NCI-H226 (cell line): ENCODE measurements at places on chromosomes 2 and 18.

DNA sequence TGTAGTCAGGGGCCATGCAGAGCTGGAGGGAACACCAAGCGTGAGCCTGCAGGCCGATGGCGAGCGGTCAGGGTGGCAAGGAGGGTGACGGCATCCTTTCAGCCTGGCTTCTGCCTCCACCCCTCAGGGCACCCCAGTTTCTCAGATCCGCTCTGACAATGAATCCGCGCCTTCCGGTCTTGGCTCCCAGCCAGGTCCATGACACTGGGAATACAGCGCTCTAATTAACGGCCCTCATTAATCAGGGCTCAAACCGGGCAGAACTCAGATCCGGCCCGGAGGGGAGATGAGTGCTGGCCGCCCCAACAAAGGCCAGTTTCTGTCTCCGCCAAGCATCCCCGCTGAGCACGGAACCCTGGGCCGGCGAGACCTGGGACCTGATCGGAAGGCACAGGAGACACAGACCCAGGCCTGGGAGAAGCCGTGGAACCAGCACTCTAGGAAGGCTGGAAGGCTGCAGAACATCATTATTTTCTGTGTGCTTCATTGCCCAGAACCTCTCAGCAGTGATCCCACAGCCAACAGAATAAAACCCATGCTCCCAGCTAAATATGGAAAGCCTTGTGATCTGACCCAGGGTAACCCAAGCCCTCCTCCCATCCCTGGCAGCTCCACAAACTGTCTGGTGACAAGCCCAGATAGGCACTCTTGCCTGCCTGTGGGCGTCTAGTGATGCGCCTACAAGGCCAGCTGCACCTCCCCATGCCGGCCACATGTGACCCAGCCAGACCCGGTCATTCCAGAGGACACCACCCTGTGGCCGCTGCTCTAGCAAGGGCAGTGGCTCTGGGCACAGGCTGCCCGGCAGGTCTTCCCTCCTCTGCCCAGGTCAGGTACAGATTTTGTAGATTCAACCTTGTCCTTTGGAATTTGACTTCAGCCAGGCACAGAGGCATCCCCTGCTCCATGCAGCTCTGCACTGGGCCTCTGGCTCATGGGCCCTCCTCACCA lies 438.7 kb upstream of the MYT1L start:
- DNase-seq = no peak

DNA sequence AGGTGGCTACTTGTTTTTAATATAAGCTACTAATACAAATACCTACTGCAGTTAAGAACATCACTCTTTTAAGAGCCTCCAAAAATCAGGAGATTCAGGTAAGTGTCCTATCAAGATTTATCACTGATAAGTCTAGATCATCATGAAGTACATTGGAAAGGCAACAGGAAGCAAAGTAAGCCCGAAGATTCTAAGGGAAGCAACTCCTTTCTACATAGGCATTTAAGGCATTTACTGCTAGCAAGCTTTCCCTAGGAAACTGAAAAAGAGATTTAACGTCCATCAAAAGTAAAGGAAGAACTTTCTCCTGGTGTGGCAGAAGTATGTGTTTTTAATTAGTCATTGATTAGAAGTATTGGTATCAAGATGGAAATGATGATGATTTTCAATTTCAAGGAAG lies 3.7 kb downstream of the STK17B start:
- no peak for DNase-seq

- DNase-seq = no peak
Observed at GRCh38 chr2:229387866-229388265, 116.8 kb upstream of the PID1 start.

DNA sequence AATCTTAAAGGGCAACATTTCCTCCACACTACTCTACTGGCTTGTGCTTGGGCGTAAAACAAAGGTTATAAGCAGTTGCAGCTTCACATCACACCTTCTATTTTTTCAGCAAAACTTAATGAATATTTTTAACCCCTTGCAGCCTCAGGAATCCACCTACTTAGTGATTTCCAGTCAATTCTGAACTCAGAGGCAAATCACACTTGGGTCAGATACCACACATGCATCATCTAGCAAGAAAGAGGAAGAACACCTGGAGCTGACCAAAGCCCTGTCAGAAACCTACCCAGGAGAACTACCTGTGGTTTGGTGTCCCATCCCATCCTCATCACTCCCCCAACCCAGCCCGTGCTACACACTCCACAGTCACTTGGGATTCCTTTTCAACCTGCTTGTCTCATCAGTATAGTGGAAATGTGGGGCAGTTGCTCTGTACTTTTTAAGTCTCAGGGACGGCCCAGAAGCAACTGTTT lies 25.5 kb downstream of the PIAS2 start:
- DNase-seq = no peak

GRCh38 chr2:116975608-116976007 lies 838.9 kb upstream of the DDX18 start:
- DNase-seq = no peak

DNA sequence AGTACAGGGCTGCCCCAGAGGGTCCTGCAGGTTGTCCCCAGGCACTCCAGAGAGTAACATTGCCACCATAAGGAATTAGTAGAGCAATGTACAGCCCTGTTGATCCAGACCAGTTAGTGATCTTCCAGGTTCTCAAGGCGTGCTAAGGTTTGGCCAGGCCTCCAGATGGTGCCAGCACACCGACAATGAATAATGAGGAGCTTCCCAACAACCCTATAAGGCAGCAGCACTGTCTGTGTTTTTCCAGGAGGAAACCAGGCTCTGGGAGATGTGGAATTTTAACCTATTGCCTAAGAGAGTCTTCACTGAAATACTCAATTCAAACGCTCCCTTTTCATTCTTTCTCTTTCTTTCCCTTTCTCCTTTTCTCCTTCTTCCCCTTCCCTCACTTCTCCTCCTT lies 122.1 kb downstream of the MGAT5 start:
- DNase-seq = peak; percentile 79

- DNase-seq = no peak
Observed at GRCh38 chr2:126253669-126254068, 402.3 kb upstream of the GYPC start.

- peak; percentile 55 for DNase-seq
Observed at GRCh38 chr2:150371044-150371818, 116.2 kb downstream of the RND3 start.

DNA sequence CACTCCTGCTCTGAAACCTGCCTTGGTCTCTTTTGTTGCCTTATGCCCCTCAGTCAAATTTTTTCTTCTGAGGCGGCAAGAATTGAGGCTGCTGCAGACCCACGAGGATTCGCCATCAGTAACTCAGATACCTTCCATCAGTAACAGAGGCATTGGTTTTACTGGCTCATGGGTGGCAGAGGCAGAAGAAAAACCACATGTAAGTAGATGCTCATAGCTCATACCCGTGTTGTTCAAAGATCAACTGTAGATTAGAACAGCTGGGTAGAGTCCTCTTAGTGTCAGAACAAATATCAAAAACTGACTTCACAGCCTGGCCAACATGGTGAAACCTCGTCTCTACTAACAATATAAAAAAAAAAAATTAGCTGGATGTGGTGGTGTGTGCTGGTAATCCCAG lies 598.0 kb upstream of the SOX11 start:
- no peak for DNase-seq

DNA sequence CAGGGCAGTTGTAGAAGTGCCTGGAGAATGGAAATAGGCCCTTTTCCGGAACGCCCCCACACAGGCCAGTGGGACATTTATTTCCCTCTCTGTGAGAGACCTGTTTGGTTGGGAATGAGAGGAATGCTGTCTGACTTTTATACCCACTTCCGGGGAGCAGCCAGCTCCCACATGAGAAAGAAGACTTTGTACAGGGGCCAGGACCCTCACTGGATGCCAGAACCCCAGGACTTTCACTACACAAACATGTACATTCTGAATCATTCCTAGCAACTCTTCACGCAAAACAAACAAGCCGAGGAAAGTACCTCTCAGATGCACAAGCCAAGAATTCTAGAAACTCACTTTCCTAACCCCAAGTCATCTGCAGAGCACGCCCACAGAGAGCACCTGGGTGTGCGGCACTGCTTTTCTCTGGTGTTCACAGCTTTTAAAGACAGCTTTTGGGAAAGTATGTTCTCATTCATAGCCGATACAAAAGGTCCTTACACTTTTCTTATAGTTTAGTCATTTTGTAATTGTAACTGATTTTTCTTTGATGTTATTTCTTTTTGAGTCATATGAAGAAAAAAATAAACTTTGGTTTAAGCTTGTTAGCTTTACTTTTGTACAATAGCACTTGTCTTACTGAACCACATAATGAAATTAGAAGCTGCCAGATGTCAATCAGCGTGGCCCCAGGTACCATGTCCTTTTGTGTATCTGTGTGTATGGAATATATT lies 856.1 kb upstream of the ID2 start:
- peak; percentile 96 for DNase-seq

- no peak for DNase-seq
Observed at GRCh38 chr2:219772103-219772635, 144.7 kb downstream of the SLC4A3 start.

- DNase-seq = no peak
Observed at GRCh38 chr2:98604547-98604946, 3.8 kb downstream of the COA5 start.

DNA sequence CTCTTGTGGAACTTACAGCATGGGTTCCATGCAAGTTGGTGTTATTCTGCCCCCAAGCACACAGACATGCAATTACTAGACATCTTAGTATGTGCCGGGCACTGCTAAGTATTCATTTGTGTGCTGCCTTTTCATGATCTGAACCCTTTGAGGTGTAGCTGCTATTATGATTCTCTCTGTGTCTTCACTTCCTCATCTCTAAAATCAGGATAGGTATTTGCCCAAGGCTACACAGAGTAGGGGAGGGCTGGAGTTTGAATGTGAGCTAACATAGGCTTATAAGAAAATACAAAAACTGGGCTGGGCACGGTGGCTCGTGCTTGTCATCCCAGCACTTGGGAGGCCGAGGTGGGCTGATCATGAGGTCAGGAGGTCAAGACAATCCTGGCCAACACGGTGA lies 27.2 kb downstream of the FASTKD2 start:
- no peak for DNase-seq

DNA sequence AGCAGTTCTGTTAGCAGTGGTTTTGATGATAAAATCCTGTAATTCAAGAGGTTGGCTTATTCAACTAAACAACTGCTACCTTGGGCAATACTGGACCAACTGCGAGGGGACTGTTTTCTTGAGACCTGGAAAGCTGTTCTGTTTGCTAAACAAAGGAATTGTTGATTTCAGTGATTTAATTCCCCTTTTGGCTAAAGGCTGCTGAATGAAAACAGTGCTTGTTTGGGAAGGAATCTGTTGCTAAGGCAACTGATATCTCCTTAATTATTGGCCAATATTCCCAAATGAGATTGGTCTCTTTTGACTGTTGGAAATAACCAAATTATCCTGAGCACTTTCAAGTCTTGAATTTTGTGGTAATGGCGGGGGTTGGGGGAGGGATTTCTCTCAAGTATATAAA lies 136.8 kb downstream of the CAMKMT start:
- DNase-seq = no peak

DNA sequence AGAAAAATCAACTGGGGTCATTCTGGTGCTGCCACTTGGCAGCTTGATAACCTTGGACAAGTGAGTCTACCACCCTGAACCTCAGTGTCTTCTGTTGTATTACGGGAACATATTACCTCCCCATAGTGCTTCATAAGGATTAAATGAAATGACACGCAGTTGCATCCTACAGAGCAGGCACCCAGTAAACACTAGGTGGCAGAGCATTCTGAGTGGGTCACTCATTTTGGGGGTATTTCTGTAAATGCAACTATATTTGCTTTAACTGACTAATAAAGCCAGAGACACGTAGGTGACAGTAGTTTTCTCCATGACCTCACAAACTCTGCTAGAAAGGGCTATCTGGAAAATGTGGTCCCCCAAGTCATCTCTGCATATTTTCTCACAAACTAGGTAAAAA lies 4.7 kb downstream of the CD226 start:
- no peak for DNase-seq

GRCh38 chr2:42169100-42169873 lies at the start of gene EML4:
Gene EML4, plus strand, starts transcription at chr2:42169353. Its CDS starts 259 bp downstream, at chr2:42169612.
- DNase-seq = peak; percentile 47

GRCh38 chr2:160266037-160266551 lies 66.0 kb upstream of the ITGB6 start:
- DNase-seq = no peak

DNA sequence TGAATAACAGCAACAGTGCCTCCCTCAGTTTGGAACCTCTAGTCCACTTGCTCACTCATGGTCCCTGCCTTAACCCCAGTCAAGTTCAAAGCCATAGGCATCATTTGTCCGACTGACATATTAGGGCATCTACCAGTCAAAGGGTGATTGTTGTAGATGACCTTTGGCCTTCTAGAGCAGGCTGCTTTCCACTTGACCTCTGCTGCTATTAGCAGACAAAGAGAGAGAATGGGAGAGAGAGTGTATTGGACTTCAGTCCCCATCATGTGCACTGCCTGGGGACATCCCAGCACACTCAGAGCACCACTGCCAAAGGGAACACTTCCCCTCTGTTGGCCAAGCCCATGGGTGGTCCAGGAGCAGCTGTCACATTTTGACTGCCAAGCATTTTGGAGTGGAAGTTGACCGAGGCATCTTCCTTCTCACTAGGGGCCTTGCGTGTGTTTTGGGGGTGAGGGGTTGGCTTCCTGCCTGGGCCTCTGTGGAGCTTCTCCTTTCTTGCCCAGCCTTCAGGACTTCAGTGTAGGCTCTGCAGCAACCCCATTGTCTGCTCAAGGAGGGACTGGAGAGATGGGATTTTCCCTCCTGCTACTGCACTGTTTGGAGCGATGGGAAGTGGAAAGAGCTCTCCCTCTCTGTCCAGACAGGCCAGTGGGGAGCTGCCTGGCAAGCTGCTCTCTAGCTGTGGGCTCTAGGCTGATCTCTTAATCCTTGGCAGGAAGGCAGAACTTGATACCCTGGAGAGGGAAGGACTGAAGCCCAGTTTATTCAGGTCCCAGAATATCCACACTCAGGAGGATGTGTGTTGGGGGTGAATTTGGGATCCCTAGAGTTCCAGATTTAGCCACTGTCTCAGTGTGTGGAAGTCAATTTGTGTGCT lies 68.1 kb downstream of the TMEM247 start:
- DNase-seq = no peak

DNA sequence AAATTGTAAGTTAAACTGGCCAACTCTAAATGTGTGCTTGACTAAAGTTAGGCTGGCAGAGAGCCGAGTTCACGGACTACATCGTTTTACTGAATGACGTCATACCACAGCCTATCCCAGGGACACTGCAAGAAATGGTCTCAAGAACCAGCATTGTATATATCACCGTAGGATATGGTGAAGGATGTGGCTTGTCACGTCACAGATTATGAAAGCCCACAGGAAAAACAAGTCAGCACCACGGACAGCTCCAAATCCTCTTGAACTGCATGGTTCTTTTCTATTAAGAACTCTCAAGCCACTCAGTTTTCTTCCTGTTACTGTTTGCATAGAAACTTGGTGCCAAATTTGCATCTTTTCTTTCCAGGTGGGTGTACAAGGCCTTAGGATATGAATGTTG lies 85.1 kb upstream of the ACAA2 start:
- peak; percentile 7 for DNase-seq

DNA sequence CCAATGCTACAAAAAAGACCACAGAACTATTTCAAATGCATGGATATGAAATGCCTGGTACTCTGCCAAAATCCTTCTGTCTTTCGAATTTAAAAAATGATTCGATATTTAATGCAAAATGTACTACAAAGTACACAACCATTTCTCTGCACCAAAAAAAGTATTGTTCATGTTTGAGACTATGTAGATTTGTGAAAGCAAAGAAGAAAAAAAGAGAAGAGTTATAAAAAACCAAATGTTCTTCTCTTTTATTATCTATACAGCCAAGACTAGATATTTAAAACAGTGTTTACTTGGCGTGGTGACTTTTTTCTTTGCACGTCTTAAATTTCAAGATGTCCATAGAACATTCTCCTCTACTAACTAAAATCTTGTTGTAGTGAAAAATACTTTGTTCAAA lies 89.2 kb downstream of the DTNA start:
- no peak for DNase-seq
